Activated T-helper 1 cell treated with anti-CD3 and anti-CD28 coated beads, Interleukin-2, amount 50 U/mL, for 16 hours (primary cell): ENCODE measurements at places on chromosomes 4 and X.

GRCh38 chr4:48604041-48604440 lies 114.0 kb downstream of the ZAR1 start:
- DNase-seq = no peak

DNA sequence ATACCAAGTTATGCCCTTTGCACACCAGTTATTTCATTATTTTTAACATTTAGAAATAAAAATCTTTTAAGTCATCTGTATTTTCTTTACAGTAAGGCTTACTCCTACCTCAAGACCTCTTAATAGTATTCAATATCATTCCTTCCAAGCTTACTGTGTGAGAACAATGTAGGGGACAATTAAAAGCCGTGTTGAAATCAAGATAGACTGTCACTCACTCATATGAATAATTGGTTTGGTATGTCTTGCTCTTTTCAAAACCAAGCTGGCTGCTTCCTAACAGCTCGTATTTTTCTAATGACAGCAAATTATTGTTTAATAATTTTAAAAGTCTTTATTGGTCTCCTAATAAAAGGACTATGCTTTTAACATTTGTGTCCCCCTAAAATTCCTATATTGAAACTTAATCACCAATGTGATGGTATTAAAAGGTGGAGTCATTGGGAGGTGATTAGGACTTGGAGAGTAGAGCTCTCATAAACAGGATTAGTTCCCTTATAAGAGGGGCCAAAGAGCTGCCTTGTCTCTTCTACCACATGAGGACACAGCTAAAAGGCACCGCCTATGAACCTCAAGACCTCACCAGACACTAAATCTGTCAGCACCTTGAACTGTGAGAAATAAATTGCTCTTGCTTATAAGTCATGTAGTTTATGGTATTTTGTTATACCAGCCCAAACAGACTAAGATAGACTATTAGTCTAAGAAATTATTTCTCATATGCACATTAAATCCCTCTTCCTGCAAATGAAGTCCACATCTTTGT lies 4.1 kb downstream of the ABCB7 start:
- DNase-seq = no peak

DNA sequence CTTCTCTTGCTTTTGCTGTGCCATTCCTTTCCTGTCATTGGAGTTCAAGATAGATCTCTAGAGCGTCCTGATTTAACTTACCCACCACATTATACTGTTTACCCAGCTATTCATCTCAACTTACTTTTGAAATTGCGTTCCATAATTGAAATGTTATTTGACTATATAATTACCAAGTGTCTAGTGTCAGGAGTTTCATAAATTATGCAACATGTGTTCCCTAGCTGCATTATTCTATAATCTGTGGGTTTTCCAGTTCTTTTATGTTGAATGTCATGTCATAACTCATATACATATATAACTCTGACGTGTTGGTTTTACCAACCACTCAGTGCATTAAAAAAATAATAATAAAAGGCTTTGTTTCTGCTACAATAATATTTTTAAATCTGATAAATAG lies 285.9 kb upstream of the ARSJ start:
- DNase-seq = no peak

DNA sequence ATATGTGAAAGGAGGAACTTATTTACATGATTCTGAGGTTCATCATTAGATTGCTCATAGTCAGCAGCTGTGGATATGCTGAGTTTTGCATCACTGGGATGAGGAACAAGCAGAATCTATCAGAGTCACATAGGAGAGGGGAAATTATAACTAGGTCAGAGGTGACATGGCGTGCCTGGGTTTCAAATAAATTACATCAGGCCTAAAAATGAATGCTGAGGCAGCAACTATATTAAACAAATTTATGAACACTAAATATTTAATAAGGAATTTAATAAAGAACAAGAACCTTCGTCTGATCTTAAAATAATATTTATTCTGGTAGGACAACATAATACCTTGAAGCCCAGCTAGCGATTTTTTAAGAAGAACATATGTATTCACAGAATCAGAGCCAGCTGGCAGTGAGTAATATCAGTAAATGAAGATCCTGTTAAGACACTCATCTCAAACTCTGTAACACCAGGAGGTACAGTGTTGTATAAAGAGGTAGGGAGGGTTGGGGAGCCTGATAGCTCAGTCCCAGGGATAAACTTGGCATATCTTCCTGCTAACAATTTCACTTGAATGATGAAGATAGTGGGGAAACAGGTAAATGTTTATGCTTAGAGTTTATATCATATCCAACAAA lies 60.9 kb upstream of the HS3ST1 start:
- no peak for DNase-seq

GRCh38 chrX:102934624-102935023 lies 2.4 kb upstream of the RAB40AL start:
- no peak for DNase-seq

DNA sequence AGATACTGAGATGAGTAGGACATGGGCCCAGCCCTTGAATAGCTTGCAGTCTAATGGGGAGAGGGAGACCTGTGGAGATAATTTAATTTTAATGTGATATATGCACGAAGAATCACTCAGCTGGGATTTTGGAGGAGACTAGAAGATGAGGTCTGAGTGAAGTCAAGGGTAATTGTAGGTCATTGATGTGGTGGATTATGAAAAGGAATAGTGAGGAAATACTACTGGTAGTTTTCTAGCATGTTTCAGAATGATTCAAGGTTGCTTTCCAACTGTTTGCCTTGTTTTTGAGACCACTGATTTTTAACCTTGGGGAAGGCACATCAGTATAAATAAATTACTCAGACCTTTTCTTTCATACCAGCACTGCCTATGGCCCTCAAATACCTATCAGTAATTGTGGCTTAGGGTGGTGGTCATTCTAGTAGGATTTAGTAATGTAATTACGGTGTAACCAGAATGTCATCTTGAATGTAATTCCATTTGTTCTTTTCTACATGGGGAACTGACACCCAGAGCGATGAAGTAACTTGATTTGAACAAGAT lies 25.6 kb downstream of the PTTG2 start:
- DNase-seq = no peak

DNA sequence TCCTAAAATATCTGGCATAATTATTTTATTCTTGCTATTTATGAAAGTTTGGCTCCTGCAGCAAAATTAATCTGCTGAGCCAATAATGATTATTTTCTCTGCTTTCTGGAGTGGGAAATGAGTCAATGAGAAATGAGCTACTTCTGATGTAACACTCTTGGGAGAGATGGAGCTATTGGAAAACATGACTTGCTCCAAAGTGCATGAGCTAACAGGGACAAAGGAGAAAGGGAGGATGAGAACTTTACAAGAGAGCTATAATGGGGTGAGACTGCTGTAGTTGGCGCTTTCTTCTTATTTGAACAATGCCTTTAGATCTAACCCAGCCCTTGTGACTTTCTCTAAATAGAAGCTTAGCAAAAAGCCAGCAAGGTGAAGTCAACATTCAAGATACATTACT lies 615.1 kb downstream of the ANKRD50 start:
- no peak for DNase-seq

GRCh38 chr4:834368-835147 lies 8.6 kb upstream of the CPLX1 start:
- DNase-seq = no peak

DNA sequence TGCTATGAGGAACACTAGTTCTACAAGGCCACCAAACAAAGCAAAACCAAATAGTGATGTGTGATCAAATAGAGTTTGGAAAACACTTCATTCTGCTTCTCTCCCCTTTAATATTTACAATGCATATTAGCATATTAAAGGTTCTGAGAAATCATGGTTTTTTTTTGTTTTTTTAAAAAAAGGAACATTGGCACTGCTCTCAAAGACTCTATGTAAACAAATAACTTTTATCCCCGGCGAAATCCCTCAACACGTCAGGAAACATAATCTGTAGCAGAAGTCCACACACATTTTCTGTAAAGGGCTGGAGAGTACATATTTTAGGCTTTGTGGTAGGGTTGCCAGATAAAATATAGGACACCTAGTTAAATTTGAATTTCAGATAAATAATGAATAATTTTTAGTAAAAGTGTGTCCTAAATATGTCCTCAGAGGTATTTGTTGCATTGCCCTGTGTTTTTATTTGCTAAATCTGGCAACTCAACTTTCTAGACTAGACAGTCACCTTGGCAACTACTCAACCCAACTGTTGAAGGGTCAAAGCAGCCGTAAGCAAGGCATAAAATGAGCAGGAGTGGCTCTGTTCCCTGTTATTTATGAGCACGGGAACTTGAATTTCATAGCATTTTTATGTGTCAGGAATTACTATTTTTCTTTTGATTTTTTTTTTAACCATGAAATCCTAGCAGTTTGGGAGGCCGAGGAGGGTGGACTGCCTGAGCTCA lies 8.6 kb downstream of the SPATA4 start:
- DNase-seq = no peak

DNA sequence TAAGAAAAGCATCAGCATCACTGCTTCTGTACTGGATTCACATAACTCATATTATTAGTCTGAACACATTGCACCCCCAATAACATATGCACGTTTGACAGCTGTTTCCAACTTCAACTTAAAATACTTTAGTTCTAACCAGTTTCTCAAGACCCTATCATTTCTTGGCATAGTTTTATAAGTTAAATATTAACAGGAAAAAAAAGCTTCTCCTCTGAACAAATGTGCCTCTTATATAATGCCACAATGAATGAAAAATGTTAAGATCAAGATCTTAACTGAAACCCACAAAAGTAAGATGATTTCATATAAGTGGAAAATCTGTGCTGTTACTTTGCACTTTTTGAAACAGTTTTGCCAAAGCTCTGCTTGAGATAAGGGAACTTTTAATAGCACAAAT lies 652.8 kb upstream of the FAM241A start:
- no peak for DNase-seq

DNA sequence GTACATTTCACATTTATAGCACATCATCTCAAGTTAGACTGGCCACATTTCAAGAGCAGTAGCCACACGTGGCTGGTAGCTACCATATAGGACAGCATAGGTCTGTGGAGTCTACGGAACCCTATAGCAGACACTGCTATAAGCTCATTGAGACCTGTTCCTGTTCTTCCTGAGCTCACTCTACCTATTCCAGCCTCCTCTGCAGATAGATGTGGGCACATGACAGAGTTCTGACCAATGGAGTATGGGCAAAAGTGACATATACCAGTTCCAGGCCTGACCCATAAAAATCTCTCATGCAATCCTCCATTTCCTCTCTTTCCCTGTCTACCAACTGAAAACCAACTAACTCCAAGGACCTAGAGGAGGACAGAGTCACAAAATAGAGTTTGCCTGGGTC lies 3.5 kb upstream of the HDAC6 start:
- DNase-seq = no peak

GRCh38 chr4:139243448-139244365 lies 36.3 kb downstream of the MGARP start:
- no peak for DNase-seq

GRCh38 chrX:72169008-72169728 lies 12.4 kb upstream of the PIN4 start:
- peak; percentile 9 for DNase-seq

DNA sequence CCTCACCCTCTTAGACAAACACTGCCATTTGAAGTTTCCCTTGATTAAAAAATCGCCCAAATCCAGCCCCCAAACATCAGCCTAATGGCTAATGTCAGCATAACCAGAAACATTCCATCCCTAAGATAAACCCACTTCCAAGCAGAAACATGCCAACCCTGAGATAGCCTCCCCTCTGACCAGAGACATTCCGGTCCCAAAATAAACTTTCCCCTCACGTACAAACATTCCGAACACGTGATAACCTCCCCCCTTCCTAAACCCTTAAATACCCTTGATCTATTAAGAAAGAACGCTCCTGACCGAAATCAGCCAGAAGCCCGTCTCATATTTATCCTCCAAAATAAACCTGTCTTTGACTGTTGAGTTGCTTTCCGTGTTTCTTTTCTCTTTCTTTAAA lies 237.2 kb downstream of the ASMT start:
- DNase-seq = no peak

DNA sequence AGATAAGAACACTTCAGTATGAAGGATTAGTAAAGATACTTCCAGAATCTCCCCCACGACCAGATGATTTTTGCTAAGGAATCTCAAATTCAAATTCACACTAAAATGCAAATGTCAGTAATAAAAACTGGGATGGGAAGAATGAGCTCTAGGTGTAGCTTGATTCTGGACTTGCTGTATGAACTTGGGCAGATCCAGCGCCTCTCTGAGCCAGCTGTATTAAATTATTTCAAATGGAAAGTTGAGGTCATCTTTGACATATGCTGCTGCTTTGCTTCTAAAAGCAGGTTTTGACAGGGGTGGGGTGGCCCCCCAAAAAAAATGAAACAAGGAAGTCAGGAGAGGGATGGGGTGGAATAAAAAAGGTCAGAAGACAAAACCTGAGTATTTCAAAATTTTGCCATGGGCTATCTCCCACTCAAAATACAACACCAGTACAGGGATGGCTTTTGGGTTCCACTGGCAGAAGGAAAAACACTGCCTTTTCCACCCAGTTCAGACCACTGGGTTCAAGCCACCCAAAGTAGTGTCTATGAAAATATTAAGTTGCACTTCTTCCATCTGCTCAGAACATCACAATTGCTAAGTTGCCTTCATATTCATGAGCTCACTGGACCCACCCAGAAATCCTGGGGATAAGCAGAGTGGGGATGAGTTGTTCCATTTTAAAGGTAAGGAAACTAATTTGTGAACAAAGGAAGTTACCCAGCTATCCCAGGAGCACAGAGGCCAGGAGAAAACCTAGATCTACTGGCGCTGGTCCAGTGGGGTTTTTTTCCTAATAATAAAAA lies 47.7 kb downstream of the ARHGEF9 start:
- DNase-seq = no peak

DNA sequence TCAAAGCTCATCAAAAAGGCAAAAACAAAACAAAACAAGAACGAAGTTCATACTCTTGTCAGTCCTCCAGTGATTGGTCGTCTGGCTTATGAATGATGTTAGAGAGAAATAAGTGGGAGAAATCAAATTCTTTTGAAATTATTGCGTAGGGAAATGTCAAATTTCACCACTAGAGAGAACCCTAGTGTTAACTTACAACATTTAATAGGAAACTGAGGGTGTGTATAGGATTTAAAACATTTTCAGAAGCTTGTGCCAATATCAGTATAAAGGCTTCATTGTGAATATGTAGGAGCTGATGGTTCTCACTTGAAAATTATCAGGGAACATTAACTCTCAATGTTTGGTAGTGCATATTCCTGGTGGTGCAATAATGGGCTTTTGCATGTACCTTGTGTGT lies 17.4 kb downstream of the ADH6 start:
- no peak for DNase-seq

- no peak for DNase-seq
Observed at GRCh38 chr4:3290889-3291321, 1.9 kb upstream of the RGS12 start.
